ENCODE measurements at places on chromosomes 6 and 20.
A peak's percentile ranks its signal among the peaks of the same experiment; 100 is the strongest.

GRCh38 chr6:142446168-142446567 is 144.4 kb downstream of the ADGRG6 start:
- DNase-seq = no peak

- DNase-seq = no peak
Measured at GRCh38 chr20:10935658-10936402, 262.0 kb upstream of the JAG1 start.

DNA sequence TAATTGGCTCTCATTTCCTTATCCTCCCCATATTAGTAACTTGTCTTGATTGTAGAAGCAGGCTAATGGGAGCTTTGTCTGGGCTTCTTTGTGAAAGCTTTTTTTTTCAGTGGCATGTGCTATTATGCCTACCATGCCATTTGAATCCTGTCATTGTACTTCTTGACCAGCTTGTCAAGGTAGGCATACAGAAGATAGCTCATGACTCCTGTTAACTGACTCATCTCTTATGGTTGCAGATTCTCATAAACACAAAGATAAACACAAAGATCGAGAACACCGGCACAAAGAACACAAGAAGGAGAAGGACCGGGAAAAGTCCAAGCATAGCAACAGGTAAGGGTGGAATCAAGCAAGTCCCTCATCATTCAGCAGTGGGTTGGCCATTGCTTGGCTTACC is 32.5 kb downstream of the TOP1 start:
- DNase-seq = no peak

DNA sequence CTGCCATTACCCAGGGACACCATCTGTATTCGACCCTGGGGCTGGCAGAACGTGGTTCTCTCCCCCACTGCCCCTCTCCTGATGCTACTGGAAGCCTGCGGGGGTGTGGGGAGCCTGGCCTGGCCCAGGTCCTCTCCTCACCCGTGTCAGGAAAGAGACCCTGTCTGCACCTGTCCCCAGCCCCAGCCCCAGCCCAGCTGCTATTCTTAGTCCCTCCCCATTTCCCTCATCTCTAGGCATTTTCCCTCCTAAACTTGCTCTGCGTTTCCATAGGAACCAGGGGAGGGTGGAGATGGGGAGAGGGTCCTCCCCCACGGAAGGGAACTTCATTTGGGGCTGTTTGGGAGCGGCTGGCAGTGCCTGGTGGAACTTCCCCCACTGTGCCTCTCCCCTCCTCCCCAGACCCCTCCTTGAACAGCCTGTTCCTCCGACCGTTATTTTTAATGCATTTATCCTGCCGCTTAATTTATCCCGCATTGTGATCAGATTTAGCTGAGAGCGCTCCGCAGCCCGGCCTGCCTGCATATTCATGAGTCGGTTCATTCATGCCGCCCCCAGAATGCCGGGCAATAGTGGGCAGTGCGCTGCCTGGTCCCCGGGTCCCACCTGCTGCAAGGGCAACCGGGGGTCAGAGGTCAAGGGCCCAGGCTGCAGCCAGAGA is 31.8 kb upstream of the DLGAP4 start:
- no peak for DNase-seq

GRCh38 chr6:73388800-73389512 is 5.7 kb upstream of the DDX43 start:
- DNase-seq = peak; percentile 14

GRCh38 chr6:71745525-71745924 is 140.8 kb upstream of the RIMS1 start:
- no peak for DNase-seq

DNA sequence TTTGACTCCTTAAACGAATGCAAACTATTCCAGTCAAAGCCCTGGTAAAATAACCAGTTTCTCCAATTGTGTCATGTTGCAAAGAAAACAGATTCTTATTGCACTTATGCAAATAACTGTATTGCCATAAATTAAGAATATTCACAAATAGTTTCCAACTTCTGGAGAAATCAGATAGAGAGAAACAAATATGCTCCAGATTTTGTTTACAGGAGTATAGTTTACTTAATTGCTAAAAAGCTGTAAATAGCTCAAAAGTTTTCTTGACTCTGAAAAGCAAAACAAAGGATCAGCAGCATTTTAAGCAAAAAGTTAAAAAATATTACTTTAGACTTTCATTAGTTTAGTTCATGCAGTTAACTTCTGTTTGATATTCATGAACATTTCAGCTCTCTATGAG is 304.2 kb downstream of the PACRG start:
- DNase-seq = no peak

DNA sequence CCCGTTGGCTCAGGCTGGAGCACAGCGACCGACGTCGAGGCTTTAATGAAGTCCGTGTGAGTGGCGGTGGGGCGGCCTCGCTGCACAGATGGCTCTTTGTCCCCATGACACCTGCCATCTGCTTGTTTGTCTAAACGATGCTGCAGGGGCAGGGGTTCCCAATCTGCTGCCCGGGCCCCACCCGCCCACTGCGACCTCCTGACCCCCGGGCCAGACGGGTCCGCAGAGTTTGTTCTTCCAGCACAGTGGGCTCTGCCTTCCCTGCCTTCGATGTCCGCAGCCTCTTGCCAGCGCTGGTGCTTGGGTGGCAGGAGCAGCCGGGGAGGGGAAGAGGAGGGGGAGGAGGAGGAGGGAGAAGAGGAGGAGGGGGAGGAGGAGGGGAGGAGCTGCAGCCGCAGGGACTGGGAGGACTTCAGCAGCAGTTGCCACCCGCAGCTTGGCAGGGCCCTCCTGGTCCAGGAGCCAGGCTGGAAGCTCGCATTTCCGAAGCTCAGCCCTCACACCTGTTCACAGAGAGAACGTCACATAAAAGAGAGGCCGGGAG is 210.0 kb downstream of the DLL1 start:
- no peak for DNase-seq

- peak; percentile 98 for DNase-seq
Measured at GRCh38 chr6:33950472-33950881, 146.7 kb upstream of the MLN start.

DNA sequence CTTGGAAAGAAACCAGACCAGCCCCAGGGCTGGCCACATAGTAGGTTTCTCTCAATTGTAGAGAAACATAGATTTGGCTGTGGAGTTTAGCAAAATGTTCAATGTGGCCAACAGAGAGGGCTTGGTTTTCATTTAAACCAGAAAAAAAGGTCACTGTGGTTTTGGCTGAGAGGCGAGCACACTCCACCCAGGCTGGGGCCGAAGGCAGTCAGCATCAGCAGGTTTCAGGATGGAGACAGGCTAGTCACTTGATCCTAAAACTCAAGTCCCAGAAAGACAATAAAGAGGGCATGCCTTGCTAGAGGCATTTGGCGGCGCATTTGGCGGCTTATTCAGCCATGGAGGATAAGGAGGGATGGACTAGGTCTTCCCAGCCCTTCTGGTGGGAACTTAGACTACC is 73.1 kb downstream of the PRND start:
- DNase-seq = no peak

DNA sequence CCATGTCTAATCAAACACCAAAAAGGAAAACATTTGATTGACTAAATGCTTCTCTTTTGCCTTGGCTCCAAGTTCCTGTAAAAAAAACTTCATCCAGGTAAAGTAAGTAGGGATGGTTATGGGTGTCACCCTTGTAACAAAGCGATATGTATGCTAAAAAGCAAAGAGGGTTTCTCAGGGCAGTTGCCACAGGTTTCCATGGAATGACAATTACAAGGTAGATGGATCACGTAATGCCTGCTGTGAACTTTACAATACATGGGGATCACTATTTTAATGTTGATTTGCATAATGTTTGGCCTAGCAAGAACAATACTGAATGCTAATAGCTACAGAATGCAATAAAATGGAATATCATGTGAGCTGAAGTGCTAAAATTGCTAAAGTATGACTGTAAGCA is 2.9 kb upstream of the BMP2 start:
- peak; percentile 88 for DNase-seq

DNA sequence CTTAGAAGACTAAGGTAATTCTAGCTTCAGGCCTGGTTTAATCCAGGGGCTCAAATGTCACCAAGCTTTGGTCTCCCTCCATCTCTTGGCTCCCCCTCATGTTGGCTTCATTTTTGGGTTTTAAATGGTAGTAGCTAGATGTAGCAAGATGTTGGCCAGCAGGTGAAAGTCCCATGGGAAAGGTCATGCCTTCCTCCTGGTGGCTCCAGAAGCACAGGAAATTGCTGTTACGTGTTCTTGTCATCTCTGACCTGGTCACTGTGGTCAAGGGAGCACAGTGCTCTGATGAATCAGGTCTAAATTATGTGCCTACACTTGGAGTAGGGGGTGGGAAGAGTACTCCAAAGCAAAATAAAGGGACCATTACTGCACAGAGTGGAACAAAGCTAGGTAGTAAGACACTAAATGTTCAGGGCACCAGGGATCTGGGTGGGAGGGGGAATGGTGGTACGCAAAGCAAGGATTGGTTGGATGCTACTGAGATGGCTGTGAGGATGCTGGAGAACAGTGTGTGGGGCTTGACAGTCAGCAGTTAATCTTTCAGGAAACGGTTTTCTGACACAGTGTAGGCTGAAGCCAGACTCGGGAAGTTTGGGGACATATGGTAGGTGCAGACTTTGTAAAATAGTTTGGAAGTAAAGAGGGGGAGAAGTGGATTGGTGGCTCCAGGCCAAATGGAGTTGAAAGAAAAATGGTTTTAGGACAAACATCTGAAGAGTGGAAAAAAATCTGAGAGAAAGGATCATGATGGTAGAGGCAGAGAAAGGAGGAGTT is 30.1 kb downstream of the CDS2 start:
- DNase-seq = no peak

GRCh38 chr20:53850319-53850718 is 220.1 kb downstream of the BCAS1 start:
- no peak for DNase-seq

- no peak for DNase-seq
Measured at GRCh38 chr20:11654766-11655165, 262.9 kb upstream of the BTBD3 start.

GRCh38 chr20:10609276-10609675 is 64.5 kb downstream of the JAG1 start:
- DNase-seq = no peak

DNA sequence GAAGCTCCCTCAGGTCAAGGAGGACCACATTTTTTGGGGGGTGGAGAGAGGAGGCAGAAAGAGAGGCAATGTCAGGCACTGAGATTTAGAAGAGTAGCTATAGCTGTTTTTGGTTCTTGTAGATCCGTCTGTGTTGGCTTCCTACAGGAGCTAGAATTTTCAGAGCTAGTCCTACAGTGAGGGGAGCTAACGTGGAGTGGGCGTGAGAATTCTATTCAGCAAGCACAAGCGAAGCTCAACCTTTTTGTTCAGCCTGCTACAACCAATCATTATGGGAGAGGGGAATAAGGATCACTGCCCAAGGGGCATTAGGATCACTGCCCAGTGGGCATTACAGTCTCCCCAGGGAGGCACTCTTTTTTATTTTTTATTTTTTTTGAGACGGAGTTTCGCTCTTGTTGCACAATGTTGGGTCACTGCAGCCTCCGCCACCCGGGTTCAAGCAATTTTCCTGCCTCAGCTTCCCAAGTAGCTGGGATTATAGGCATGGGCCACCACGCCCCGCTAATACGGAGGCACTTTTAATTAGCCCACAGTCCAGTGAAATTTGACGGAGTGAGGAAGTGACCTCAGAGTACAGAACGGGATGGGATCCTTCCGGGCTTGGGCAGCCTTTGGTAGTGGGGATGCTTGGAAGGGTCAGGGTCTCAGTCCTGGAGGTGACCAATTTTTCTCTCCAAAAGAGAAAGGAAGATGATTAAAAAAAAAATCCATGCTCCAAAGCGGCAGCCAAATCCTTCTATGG is 1.1 kb upstream of the PANK2 start:
- peak; percentile 62 for DNase-seq

DNA sequence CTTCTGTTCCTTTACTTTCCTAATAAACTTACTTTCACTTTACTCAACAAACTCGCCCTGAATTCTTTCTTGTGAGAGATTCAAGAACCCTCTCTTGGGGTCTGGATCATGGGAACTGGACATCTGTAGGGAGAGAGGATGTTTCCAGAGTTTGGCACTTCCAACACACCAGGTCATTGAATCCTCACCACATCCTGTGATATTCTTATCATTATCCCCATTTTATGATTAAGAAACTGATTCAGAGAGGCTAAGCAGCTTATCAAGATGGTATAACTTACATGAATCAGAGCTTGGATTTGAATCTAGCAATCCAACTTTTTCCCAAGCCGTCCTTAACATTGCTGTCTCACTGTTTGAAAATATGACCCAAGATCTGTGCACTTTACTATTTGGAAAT is 15.5 kb downstream of the PPIL6 start:
- no peak for DNase-seq
